Activated T-helper 17 cell treated with anti-CD3 and anti-CD28 coated beads, Interleukin-2, amount 50 U/mL, for 72 hours (primary cell): ENCODE measurements at places on chromosomes 11 and 22.
A peak's percentile ranks its signal among the peaks of the same experiment; 100 is the strongest.

DNA sequence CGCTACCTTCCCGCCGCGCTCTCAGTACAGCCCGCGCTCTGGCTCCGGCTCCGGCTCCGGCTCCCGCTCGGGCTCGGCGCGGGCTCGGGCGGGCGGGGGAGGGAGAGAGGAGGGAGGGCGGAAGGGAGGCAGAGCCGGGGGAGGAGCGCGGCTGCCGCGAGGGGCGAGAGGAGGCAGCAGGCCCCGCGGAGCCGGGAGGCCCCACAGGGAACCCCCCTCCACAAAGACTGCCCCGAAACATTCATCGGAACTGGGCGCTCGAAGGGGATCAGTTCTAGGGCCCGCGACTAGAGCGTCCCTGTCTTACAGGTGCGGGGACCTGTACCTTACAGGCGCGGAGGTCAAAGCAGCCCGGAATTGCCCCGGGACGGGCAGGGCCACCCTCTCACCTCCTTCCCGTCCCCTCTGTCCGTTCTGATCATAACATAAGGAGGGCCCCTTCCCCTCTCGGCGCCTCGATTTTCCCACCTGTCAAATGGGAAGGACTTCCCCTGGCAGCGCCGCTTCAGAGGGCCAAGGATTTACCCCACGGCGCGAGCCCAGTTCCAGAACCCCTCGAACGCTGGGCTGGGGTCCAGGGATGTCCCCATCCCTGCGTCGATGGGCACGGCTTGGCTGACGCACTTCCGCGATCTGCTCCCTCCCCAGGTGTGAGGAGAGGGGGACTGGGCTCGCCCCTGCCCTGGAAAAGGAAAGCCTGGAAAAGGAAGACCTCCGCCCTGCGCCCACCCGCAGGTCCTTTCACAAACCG is at the start of gene SHISA8:
Gene SHISA8, minus strand, starts transcription at position 40 of the 751 bp plus-strand sequence. CDS start 407 bp downstream, outside the sequence.
- ATAC-seq: peak; percentile 57

DNA sequence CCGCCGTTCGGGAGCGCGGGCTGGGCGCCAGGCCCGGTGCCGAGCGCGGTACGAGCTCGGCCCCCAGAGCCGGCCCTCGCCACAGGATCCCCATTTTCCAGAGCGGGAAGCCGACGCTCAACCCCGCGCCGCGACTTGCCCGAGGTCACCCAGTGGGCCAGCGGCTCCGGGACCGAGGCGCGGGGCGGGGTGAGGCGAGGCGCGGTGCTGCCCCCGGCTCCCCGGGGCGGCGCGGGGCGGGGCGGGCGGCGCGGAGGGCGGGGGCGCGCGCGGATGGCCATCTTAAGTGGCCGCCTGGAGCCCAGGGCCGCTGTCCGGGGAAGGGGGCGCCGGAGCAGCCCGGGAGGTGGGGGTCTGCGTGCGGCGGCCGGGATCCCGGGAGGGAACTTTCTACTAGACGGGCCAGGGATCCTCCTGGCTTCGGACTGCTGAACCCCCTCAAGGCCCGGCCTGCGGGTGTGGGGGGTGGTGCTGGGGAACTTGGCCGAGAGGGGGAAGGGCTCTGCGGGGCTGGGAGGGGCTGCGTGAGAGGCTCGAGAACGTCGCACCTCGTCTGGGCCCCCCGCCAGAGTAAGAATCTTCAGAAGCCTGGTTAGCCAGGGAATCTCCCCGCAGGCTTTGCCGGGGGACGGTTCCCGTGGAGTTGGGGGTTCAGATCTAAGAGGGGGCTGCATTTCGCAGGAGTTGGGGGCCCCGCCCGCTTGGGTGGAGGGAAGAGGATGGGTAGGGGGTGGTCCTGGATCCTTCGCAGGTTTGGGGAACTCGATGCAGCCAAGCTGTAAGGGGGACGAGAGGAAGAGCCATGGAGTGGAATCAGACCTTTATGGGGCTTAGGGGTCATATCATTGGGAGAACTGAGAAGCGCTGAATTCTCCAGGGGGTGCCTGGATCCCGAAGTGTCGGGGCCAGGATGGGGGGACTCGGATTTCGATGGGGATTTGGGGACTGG is 678 bp upstream of the INPPL1 start:
- ATAC-seq: peak; percentile 69

DNA sequence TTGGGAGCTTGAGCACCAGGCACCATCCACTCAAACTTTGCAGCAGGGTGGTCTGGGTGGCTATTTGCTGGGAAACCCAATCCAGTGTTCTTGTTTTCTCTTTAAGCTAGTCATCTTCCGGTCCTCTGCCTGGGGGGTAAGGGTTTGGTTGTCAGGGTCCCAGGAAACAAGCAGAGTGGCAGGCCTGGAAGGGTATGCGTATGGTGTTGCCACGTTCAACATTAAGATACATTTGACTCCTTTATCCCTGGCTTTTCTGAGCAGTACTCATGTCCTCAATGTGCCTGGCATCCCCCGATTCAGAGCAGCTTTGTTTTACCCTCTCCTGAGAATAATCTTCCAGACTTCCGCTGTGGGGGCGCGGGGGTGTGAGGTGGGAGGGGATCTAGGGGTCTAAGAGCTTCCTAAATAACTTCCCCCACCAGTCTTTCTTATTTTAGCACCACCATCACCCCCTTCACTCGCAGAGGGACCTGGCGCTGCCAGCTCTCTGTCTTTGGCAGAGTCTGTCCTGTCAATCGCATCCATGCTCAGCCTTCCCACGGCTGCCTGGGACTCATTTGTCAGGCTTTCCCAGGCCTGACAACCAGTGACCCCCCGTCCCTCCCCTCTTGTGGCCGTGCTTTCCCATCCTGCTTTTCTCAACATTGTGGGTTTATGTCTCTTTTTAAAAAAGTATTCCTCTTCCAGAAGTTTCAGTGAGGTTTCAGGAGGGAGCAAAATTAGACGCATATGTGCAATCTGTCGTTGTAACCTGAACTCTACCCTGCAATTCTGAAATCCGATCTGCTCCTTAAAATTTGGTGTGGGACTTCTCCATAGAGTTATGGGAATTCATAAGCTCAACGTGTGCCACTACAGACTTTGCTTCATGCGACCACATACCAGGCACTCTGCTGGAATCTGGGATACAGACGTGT is 27.0 kb upstream of the RBFOX2 start:
- ATAC-seq: no peak

DNA sequence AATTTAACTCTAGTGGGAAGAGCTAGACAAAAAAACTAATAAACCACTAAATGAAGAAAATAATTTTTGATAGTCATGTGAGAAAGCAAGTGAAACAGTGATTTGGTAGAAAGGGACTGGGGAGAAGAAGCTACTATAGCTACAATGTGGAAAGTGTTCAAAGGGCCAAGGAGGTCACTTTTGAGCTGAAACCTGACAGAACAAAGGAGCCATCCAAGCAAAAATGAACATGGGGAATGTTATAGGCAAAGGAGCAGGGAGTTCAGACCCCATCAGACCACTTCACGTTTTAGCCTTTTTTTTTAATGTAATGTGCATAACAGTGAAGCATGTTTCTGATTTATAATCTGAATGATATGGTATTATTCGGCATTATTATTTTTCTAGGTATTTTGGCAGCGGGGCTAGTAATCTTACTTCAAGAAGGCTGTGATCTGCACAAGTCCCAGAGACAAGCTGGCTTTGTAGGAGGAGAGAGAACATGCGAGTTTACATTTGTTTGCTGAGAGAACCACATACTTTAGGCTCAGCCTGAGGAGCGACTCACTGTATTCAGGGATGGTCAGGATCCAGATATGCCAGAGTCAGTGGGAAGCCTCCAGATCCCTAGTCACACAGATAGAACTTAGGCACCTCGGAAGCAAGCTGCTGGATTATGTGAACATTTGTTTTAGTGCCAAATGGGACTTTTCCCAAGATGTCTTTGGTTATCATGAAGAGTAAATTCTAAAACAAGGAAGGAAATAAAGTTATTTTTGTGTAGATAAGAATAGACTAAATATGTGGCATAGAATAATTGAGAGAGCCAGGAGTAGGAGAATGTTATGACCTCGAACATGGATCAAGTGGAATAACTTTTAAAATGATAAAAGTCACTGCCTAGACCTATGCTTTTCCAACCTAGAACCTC is 118.6 kb downstream of the TRIM44 start:
- ATAC-seq: no peak

DNA sequence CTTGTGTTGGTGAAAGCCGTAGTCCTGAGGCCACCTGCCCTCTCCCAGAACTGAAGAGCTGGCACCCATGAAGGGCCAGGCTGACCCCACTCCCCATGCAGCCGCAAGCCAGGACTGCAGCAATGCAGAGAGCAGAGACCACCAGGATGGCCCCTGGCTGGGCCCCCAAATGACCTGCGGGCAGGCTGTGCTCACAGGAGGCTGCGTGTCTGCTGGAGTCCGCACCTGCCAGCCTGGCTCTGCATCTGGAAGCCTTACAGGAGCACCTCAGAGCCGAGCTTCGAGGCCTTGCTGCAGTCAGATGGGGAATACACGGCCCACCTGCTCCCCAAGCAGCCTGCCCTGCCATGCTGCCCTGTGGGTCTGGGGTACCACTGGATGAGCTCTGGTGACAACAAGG is 1336.8 kb downstream of the TBC1D22A start:
- ATAC-seq: no peak

- no peak for ATAC-seq
Observed at GRCh38 chr11:131975619-131976018, 605.2 kb downstream of the NTM start.
